ENCODE measurements at places on chromosomes 6 and 20. TPM values are rescaled to one million over a fixed set of nuclear protein-coding genes. Genes with fewer than 3 reads are reported as not detected.

SYNDIG1 gene
- not detected for total RNA-seq

SYCP2 gene
- total RNA-seq = 1.9 TPM

BPIFA1 gene
- total RNA-seq = not detected

CLVS2 gene
- total RNA-seq = not detected

TMC2 gene
- total RNA-seq = 0.43 TPM

DNA sequence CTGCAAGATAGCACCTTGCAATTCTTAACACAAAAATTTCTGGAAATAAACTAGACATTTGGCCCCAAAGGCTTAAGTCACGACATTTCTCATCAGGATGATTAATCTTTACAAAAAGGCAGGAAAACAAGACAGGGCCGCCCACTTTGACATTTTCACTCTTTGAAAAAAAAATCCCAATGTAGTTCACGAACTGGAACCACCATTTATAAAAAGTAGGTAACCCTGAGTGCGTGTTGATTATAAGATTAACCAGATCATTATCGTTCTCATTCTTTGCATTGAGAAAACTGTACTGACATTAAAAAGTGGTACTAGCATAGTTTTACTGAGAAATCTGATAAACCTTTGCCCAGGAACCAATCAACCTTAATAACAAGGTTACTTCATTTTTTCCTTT lies 108.8 kb downstream of the HUS1B start:
- peaks cover 43% of the 10 kb centered on the region for H3K36me3 ChIP-seq
- DNase-seq = no peak
- H3K27me3 ChIP-seq = no peaks in the 10 kb centered on the region

GRCh38 chr6:134472661-134473060 lies 154.7 kb upstream of the SGK1 start:
- H3K4me3 ChIP-seq = no peak overlapping the region
- no peak for DNase-seq
- no peak overlapping the region for H3K27ac ChIP-seq
- H3K4me1 ChIP-seq = no peaks in the 10 kb centered on the region
- no peaks in the 10 kb centered on the region for H3K36me3 ChIP-seq
- H3K27me3 ChIP-seq = no peaks in the 10 kb centered on the region

DNA sequence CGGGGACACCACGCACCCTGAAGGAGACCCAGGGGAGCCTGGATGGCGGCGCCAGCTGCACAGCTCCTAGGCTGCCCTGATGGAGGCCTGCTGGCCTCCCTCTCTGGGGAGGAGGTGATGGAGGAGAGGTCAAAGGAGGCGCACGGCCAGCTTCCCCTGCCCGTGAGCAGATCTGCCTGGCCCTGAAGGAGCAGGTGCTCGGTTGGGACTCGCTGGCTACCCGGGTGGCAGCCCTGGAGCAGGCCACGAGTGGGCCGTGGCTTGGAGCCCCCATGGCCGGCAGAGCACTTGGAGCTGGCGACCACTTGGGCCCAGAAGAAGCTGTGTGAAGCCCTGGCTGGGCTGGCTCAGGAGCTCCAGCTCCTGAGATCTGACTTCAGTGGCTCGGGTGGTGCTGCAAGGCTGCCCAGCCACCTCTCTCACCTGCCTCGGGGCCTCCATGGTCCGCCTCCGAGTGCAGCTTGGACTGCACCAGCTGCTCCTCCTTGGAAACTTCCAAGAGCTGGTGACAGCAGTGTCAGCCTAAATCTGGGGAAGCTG lies 7.5 kb upstream of the RAET1E start:
- H3K27ac ChIP-seq = no peak overlapping the region
- peak; percentile 61 for DNase-seq
- no peaks in the 10 kb centered on the region for H3K36me3 ChIP-seq
- no peaks in the 10 kb centered on the region for H3K27me3 ChIP-seq
- no peak overlapping the region for H3K4me3 ChIP-seq

GRCh38 chr6:44091981-44092884 lies 35.0 kb downstream of the MRPL14 start:
- H3K36me3 ChIP-seq = no peaks in the 10 kb centered on the region
- no peak for DNase-seq
- no peaks in the 10 kb centered on the region for H3K27me3 ChIP-seq
- no peak overlapping the region for H3K4me3 ChIP-seq
- H3K4me1 ChIP-seq = no peaks in the 10 kb centered on the region

- no peak for DNase-seq
- no peak overlapping the region for H3K27ac ChIP-seq
- no peaks in the 10 kb centered on the region for H3K27me3 ChIP-seq
- no peak overlapping the region for H3K4me3 ChIP-seq
- H3K36me3 ChIP-seq = peaks cover 50% of the 10 kb centered on the region
- no peaks in the 10 kb centered on the region for H3K4me1 ChIP-seq
These were observed 32.3 kb upstream of the GNRH2 start for GRCh38 chr20:3010985-3011723.

- no peaks in the 10 kb centered on the region for H3K4me1 ChIP-seq
- H3K36me3 ChIP-seq = peaks cover 27% of the 10 kb centered on the region
- no peaks in the 10 kb centered on the region for H3K27me3 ChIP-seq
- no peak overlapping the region for H3K4me3 ChIP-seq
These were observed 46.0 kb upstream of the HINT3 start for GRCh38 chr6:125910527-125910926.

- H3K27me3 ChIP-seq = no peaks in the 10 kb centered on the region
- no peak for DNase-seq
- H3K4me1 ChIP-seq = peaks cover 51% of the 10 kb centered on the region
- peak overlapping the region; percentile 95 for H3K27ac ChIP-seq
- peaks cover 62% of the 10 kb centered on the region for H3K36me3 ChIP-seq
- H3K4me3 ChIP-seq = peak overlapping the region; percentile 89
These were observed 2.2 kb downstream of the ZNFX1 start for GRCh38 chr20:49275636-49276035.

DNA sequence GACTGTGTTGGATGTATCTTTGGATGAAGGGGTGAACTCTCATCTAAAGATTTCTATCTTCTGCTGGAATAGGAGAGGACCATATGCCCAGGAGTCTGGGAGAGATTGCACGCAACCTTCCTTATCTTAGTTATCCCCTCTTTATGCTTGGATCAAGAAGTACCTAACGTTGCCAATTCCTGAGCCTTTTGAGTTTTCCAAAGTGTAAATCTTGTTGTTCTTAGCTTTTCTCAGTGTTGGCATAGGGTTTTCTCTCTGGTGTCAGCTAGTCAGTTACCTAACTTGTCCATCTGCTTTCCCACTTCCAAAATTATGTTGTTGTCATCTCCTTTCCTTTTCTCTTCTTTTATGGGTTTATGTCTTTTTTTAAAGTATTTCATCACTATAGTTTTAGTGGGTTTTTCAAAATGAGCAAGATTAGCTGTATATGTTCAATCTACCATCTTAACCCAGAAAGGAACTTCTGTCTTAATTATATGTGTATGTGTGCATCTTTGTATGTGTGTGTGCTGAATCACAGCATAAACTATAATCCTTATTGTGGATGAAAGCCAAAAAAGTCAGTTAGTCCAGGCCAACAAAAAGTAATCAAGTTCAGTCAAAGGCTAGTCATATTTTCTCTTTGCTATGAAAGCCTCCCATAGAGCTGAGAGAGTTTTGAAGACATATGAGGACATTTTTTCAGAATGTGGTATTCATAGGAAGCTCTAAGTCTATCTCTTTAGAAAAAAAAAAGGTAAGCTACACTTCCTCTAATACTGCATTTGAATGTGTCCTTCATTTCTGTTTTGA lies 72.1 kb downstream of the KHDC1L start:
- no peaks in the 10 kb centered on the region for H3K27me3 ChIP-seq
- H3K4me1 ChIP-seq = no peaks in the 10 kb centered on the region
- no peaks in the 10 kb centered on the region for H3K36me3 ChIP-seq
- no peak overlapping the region for H3K27ac ChIP-seq

DNA sequence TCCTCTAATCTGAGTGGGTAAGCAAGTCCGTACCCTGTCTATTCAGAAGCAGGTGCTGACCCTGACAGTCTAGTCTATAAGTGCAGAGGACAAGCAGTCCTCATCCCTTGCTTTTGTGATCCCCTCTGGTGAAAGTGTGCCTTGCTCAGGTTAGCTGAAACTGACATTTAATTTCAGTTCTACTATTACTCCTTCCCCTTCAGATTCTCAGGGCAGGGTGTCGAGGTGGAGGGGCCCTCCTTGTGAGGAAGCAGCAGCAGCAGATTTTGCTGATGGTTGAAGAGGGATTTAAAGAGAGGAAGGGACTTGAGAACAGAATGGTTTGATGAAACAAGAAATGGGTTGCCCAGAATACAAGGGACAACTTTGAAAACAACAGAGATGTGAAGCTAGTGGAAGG lies 309.3 kb downstream of the CLIC5 start:
- no peaks in the 10 kb centered on the region for H3K27me3 ChIP-seq
- no peaks in the 10 kb centered on the region for H3K36me3 ChIP-seq
- no peak overlapping the region for H3K27ac ChIP-seq
- H3K4me3 ChIP-seq = no peak overlapping the region
- no peak for DNase-seq
- H3K4me1 ChIP-seq = peaks cover 9% of the 10 kb centered on the region

DNA sequence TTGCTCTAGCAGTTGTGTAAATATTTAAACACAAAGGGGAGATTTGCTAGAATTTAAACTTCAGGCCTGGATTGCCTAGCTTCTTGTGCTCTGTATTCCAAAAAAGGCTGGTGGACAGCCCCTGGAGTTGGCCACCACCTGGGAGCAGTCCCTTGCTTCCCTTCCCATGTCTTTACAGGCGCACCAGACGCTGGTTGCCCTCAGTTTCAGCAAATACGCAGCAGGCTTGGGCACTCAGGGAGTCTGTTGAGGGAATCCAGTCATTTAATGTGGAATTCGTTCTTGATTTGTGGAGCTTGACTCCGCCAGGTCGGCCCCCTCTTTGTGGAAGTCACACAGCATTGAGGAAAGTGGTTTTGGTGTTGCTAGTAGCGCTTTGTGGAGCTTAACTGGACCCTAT lies 156.8 kb downstream of the DTNBP1 start:
- H3K36me3 ChIP-seq = peaks cover 29% of the 10 kb centered on the region
- no peak overlapping the region for H3K4me3 ChIP-seq
- H3K4me1 ChIP-seq = peaks cover 10% of the 10 kb centered on the region

- H3K27ac ChIP-seq = no peak overlapping the region
- H3K4me1 ChIP-seq = no peaks in the 10 kb centered on the region
- no peaks in the 10 kb centered on the region for H3K27me3 ChIP-seq
- DNase-seq = no peak
- no peak overlapping the region for H3K4me3 ChIP-seq
- no peaks in the 10 kb centered on the region for H3K36me3 ChIP-seq
These were observed 23.0 kb upstream of the FKBP1A start for GRCh38 chr20:1415667-1416468.

- no peaks in the 10 kb centered on the region for H3K27me3 ChIP-seq
- H3K27ac ChIP-seq = no peak overlapping the region
- H3K4me3 ChIP-seq = no peak overlapping the region
- H3K4me1 ChIP-seq = no peaks in the 10 kb centered on the region
These were observed 91.2 kb downstream of the LCA5 start for GRCh38 chr6:79446006-79446405.
